ENCODE measurements at places on chromosomes 13 and 19.

DNA sequence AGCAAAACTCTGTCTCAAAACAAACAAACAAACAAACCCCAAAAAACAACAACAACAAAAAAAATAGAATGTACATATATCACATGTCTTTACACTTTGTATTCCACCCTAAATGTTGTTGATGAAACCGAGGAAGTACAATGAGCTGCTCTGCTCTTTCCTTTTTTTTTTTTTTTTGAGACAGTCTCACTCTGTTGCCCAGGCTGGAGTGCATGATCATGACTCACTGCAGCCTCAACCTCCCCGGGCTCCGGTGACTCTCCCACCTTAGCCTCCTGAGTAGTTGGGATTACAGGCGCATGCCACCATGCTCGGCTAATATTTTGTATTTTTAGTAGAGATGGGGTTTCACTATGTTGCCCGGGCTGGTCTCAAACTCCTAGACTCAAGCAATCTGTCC, 30.6 kb upstream of the LRP3 start:
- DNase-seq: no peak

GRCh38 chr13:74062933-74063332, 71.3 kb downstream of the KLF12 start:
- DNase-seq: no peak

GRCh38 chr19:55705972-55706371, 30.9 kb downstream of the EPN1 start:
- DNase-seq: no peak

- peak; percentile 33 for DNase-seq
Measured at GRCh38 chr19:48819366-48819816, 8.6 kb upstream of the BCAT2 start.

- DNase-seq: peak; percentile 57
Measured at GRCh38 chr19:49119411-49120324, at the start of gene PPFIA3. PPFIA3 (plus strand) TSS chr19:49119544; CDS start chr19:49127874, 8,330 bp downstream.
